Gastroesophageal sphincter (tissue), 4 donors: ENCODE measurements at places on chromosomes 2 and 18.

- no peak for ATAC-seq
Observed at GRCh38 chr2:182597570-182598295, 118.3 kb upstream of the DNAJC10 start.

DNA sequence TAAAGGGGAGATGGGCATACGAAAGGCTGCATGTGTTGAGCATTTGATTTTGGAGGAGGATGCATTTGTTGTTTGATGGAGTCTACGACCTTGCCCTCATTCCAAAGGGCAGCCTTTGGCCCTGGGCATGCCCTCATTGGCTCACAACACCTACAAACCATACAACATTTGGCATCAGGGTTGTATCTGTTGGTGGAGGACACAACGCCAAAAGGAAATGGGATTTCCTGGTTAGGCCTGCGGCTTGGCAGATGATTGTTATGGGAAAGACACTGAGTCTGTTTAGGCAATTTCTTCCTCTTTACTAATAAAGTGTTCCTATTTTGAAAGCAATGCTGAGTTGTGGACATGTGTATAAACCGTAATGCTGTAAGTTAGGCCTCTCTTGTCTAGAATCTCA is 246.9 kb downstream of the LDLRAD4 start:
- no peak for ATAC-seq

DNA sequence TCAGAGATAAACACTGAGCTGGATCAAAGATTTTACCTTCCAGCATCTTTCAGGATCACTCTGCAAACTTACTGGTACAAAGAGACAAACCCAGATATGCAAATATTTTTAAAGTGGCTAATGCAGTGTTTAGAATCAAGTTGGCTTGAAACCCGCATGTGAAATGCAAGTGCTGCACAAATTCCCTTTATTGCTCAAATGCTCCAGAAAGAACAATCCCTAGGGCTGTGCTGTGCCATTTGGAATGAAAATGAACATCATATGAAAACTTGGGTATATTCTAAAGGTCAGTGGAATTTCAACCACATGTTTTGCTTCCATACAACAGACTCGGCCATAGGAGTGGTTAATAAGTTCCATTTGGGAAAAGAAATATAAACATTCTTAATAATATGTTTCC is 139.1 kb downstream of the VWC2L start:
- no peak for ATAC-seq

DNA sequence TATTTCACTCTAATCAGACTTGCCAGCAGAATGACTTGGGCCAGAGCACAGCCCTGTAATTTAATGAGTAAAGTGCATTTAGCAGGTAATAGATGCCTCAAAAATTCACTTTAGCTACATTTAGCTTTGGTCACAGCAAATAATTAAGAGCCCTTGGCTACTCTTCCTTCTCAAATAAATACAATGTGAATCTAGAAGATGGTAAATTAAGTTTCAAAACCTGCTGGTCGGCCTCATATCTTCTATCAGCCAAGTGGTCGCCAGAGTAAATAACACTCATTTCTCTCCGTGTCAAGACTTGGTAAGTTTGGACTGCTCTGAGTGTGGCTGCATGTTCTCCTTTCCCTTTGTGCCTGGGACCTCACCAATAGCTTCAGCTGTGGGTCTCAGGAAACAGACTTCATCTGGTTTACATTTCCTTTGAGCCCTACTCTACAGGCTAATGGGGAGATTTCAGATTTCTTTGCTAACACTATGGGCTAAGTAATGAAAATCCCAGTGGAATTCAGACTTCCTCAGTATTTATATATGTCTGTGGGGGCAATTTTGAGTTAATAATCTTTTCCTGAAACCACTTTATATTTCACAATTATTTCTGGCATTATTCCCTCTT is 375.8 kb downstream of the RBM43 start:
- no peak for ATAC-seq

- ATAC-seq = no peak
Observed at GRCh38 chr2:202019689-202020450, 13.8 kb upstream of the FZD7 start.

GRCh38 chr2:153811516-153811915 is 60.2 kb upstream of the GALNT13 start:
- no peak for ATAC-seq

DNA sequence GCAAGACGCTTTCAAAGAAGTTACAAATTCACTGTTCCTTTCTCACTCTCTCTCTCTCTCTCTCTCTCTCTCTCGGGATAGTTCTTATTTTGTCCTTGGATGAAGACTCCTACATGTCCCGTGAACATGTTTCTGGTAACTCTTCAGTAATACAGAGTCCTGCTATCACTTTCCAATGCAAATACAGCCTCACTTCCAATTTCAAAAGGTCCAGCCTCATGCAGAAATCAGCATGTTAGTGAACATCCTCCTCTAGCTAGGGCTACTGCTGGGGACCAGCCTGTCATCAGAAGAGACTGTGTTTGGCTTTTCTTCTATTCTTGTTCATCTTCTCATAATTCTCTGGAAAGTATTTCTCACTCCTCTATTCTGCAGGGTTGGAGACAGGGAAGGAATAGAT is 1306.7 kb upstream of the CELF4 start:
- no peak for ATAC-seq

DNA sequence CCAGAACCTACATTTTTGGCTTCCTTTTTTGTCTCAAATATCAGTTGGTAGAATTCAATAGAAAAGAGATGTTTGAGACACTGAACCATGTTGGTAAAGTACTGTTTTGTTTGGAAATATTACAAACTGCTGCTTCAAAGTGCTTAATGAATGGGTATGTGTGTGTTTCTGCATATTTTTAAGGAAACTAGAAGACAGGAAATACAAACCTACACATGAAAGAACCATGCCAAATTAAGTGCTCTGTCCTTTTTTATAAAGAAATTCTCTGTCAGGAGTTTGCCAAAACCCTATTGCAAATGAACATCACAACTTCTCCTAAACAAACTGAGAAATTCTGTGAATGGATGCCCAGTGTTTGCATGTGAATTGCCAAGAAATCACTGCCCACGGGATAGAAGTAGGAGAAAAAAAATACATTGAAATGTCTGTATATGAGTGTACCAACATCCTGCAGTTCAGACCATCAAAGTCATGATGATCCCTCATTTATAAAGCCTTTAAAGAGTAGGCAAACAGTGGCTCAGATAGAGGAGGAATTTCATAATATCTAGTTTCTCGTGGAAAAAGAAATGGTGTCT is 69.6 kb upstream of the RND3 start:
- ATAC-seq = no peak

DNA sequence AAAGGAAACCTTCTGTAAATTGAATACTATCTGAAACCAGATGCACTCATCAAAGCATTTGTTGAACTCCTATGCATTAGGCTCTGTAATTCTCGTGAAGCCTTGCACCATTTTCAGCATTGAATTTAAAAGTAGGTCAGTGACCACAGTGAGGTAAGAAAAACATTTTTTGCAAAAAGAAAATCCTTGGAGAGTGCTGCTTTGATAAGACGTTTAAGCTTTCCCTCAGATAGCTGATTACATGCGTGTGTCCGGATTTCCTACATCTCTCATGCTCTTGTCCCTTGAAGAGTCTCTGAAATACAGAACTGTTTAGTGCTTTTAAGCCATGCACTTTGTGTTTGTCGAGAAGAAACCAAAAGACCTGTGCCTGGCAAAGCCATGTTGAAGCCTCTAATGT is 113.6 kb downstream of the FMNL2 start:
- ATAC-seq = no peak

DNA sequence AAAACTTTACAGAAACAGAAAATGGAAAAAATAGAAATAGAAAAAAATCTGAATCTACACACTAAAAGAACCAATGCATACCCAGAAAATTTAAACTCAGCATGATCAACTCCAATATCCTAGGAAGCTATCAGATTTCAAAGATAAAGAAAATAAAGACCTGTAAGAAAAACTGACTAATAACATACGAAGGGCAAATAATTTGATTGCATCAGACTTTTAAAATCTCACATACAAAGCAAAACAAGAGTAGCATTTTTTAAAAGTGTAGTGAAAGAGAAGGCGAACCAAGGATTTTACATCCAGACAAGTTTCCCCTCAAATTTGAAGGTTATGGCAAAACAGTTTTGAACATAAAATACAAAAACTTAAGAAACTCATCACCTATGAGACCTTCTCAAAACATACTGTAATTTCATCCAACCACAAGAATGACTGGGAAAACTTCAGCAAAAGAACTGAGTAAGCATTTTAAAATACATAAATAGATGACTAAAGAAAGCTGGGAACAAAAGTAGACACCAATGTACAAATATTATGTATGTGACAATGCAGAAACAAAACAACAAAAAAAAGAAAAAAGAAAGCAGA is 54.8 kb downstream of the NBAS start:
- ATAC-seq = no peak

- no peak for ATAC-seq
Observed at GRCh38 chr2:134727385-134727784, 8.6 kb upstream of the TMEM163 start.

GRCh38 chr2:72745679-72746368 is 80.0 kb downstream of the EXOC6B start:
- ATAC-seq = no peak

GRCh38 chr2:85485815-85486214 is 53.2 kb upstream of the MAT2A start:
- ATAC-seq = no peak

GRCh38 chr2:84732897-84733778 is 147.7 kb downstream of the TRABD2A start:
- no peak for ATAC-seq

GRCh38 chr2:36801088-36801487 is 104.6 kb downstream of the VIT start:
- no peak for ATAC-seq

DNA sequence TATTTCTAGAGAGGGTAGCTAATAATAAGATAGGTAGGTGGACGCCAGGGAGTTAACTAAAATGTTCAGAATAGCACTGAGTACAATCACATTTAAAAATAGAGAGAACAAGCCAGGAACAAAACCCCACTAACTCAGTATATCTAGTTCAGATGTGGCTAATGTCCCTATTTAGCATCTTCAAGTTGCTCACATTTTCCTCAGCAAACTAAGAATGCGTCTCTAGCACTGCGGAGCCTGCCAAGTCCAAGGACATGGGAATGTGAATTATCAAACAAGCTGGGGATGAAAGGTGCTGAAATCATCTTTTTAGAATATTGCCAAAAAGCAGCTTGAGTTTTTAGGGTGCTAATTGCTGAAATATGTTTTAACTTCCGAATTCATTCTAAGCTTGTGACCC is 398.5 kb upstream of the FIGN start:
- ATAC-seq = no peak

GRCh38 chr18:50424877-50425690 is 50.2 kb downstream of the SKA1 start:
- no peak for ATAC-seq

DNA sequence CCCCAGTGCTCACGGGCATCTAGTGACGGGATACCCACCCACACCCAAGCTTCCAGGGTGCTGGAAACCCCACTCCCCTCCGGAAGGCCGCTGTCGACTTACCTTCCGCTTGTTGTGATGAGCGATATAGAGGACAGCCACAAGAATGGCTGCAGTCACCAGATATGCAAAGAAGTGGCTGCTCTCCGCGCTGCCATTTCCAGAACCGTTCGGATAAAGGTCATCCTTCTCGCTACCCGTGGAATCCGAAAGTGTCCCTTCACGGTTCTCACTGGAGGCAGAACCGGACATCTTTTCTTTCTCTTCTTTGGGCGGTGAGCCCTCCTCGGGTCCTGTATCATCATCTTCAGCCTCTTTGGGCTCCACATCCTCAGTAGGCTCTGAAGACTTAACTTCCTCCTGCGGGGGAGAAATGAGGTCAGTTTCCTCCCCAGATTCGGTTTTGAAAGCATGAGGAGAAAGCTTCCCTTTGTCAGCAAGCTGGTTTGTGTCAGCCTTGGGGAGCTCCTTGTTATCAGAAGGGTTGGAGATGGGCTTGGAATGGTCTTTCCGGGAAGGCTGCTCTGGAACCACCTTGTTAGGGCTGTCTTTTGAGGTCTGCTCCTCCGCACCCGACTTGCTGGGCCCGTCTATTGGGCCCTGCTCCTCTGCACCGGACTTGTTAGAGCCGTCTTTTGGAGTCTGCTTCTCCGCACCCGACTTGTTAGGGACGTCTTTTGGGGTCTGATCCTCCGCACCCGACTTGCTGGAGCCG is 1.2 kb downstream of the TGOLN2 start:
- ATAC-seq = no peak

DNA sequence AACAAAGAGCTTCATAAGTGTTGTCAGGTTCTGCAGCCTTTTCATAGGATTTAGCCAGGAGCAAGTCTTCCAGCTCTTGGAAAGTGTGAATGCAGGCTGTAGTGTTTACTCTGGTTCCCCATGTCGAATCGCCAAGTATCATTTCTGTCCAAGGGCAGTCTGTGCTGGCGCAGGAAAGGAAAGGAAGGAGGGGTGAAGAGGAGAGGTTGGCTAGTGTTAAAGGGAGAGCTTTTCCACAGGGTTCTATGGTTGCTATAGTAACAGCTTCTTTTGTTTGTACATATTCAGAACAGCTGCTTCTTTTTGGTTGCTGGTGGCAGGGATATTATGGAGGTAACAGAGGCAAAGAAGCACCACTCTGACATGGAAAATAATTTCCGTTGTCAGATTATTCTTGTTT is 69.9 kb downstream of the KCNH7 start:
- no peak for ATAC-seq
